Mesendoderm (in vitro differentiated cells): ENCODE measurements at places on chromosomes 3 and 15.

GRCh38 chr3:34421762-34422161 is 623.3 kb downstream of the PDCD6IP start:
- no peak for DNase-seq
- H3K27ac ChIP-seq = no peak overlapping the region
- no peaks in the 10 kb centered on the region for H3K36me3 ChIP-seq
- H3K27me3 ChIP-seq = no peaks in the 10 kb centered on the region
- H3K4me3 ChIP-seq = no peak overlapping the region
- no peaks in the 10 kb centered on the region for H3K4me1 ChIP-seq

- H3K36me3 ChIP-seq = no peaks in the 10 kb centered on the region
- no peak overlapping the region for H3K27ac ChIP-seq
- no peak for DNase-seq
- H3K4me3 ChIP-seq = peak overlapping the region; percentile 50
- peaks cover 6% of the 10 kb centered on the region for H3K4me1 ChIP-seq
- H3K27me3 ChIP-seq = no peaks in the 10 kb centered on the region
Measured at GRCh38 chr15:71116366-71116765, 1.1 kb downstream of the THSD4 start.

- H3K36me3 ChIP-seq = no peaks in the 10 kb centered on the region
- no peak overlapping the region for H3K4me3 ChIP-seq
- H3K4me1 ChIP-seq = no peaks in the 10 kb centered on the region
- DNase-seq = no peak
Measured at GRCh38 chr3:59388555-59389270, 338.9 kb upstream of the CFAP20DC start.

- H3K4me1 ChIP-seq = no peaks in the 10 kb centered on the region
- no peak for DNase-seq
- H3K27ac ChIP-seq = no peak overlapping the region
- H3K4me3 ChIP-seq = no peak overlapping the region
- H3K36me3 ChIP-seq = no peaks in the 10 kb centered on the region
Measured at GRCh38 chr3:177652556-177653291, 455.4 kb upstream of the TBL1XR1 start.

GRCh38 chr3:31166249-31166885 is 271.9 kb upstream of the GADL1 start:
- no peaks in the 10 kb centered on the region for H3K36me3 ChIP-seq
- peak; percentile 42 for DNase-seq
- no peaks in the 10 kb centered on the region for H3K27me3 ChIP-seq
- no peak overlapping the region for H3K4me3 ChIP-seq
- H3K4me1 ChIP-seq = peaks cover 6% of the 10 kb centered on the region
